ENCODE measurements at places on chromosomes 11 and 22. TPM values are rescaled to one million over a fixed set of nuclear protein-coding genes. Genes with fewer than 3 reads are reported as not detected.

The LRRC10B gene
- total RNA-seq = 0.76 TPM

The TSGA10IP gene
- total RNA-seq = not detected

The PHF5A gene
- 47.3 TPM for total RNA-seq

The DMC1 gene
- total RNA-seq = 1.1 TPM

The TMEM86A gene
- total RNA-seq = 1.6 TPM

The RPS19BP1 gene
- 109 TPM for total RNA-seq

The P4HA3 gene
- not detected for total RNA-seq

The NCF4 gene
- total RNA-seq = 3.6 TPM

The TRAF6 gene
- 12.2 TPM for total RNA-seq

The ACRV1 gene
- total RNA-seq = not detected

The CRYAB gene
- 29.8 TPM for total RNA-seq

The POU2AF2 gene
- total RNA-seq = not detected

The RRAS2 gene
- 31.1 TPM for total RNA-seq

The GGTLC2 gene
- not detected for total RNA-seq

The CRYBA4 gene
- total RNA-seq = not detected

The CABP4 gene
- not detected for total RNA-seq

The FAT3 gene
- 0.57 TPM for total RNA-seq

The MOGAT2 gene
- total RNA-seq = not detected

Data from esophagus squamous epithelium (tissue), 5 donors.